ENCODE measurements at places on chromosomes 16 and 17. TPM values are rescaled to one million over a fixed set of nuclear protein-coding genes. Genes with fewer than 3 reads are reported as not detected.

The RRN3 gene
- total RNA-seq, result 44.9 TPM

DNA sequence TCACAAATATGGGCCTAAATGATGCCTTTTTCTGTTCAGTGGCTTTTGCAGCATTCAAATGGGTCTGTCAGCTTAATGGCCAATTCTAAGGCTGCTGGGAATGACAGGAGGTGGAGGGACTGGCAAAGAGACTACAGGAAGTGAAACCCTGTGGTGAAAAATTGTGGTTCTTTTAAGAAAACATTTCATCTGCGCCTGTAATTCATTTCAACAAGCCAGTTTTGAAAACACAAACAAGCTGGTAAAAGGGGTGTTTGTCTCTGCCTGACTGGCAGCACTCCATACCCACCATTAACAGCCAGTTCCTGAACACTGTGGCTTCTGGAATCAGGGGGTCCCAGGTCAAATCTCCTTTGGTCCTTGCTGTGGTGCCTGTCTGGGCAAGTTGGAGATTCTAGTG lies 3.6 kb upstream of the KDM8 start:
- no peak for DNase-seq

The PMP22 gene
- 250 TPM for total RNA-seq

- DNase-seq, result no peak
Observed at GRCh38 chr16:53809088-53809932, 105.4 kb downstream of the FTO start.

- DNase-seq, result no peak
Observed at GRCh38 chr16:89411335-89411850, 79.0 kb downstream of the ANKRD11 start.

GRCh38 chr17:50052822-50053653 lies 2.9 kb upstream of the ITGA3 start:
- no peak for DNase-seq

DNA sequence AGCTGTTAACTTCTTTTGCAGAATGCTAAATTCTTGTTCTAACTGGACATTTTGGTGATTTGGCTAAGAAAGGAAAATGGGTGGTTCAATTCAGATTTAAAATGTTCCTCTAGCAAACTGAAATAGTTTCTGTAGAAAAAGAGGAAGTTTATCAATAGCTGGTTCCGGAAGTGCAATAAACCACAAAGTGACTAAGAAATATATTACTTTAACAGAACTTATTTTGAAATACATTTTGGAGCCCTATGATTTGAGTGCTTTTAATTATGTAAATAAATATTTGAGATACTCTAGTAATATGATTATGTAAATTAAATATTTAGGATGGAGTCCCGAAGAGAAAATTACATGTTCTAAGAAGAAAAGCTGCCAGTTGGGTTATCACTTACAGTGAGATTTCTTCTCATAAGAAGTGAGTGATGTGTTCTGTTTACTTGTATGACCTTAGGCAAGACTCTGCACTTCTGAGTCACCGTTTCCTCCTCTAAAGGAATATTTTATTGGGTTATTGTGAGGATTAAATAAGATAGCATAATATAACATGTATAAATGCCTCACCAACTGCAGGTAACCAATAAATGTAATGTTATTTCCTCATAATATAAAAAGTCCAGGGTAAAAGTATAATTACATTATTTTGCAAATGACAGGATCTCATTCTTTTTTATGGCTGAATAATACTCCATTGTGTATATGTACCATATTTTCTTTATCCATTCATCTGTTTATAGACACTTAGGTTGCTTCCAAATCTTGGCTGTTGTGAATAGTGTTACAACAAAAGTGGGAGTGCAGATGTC lies at the start of gene EVI2B:
TSS of gene EVI2B (minus strand) at position 73 of the 800 bp plus-strand sequence. CDS start 8,445 bp downstream, outside the sequence.
- no peak for DNase-seq

The YBX2 gene
- total RNA-seq, result 2.3 TPM

The PRSS22 gene
- not detected for total RNA-seq

DNA sequence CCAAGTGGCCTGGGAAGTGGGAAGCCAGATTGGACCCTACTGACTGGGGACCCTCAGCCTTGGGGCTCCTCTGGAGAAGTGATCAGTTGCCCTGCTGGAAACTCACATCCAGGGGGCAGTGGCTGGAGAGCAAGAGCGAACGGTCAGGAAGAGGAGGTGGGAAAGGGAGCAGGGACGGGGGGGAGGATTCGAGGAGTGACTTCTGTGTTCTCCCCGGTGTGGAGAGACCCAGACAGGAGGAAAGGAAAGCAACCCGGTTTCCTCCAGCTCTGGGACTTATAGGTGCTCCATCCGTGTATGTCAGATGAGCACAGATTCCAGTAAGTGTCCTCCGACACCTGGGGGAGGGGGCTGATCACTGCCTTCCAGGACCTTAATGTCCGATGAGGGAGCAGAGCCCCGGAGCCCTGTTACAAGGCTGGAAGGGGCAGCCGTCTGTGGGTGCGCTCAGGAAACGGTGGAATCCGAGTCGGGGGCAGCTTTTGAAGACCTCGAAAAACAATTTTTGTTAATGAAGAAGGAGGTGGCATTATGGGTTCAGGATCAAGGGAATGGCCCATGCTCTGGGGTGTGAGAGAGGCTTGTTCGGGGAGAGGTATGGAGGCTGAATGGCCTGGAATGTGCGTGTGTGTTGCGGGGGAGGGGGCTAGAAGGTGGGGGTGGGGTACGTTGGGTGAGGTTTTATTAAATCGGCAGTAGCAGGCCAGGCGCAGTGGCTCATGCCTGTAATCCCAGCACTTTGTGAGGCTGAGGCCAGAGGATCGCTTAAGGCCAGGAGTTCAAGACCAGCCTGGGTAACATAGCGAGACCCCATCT lies 34.8 kb upstream of the NDRG4 start:
- DNase-seq, result no peak

The CBFA2T3 gene
- 8.5 TPM for total RNA-seq

- no peak for DNase-seq
Observed at GRCh38 chr16:68907781-68908181, 64.5 kb downstream of the TANGO6 start.

- DNase-seq, result no peak
Observed at GRCh38 chr16:66372078-66372897, 5.8 kb downstream of the CDH5 start.

DNA sequence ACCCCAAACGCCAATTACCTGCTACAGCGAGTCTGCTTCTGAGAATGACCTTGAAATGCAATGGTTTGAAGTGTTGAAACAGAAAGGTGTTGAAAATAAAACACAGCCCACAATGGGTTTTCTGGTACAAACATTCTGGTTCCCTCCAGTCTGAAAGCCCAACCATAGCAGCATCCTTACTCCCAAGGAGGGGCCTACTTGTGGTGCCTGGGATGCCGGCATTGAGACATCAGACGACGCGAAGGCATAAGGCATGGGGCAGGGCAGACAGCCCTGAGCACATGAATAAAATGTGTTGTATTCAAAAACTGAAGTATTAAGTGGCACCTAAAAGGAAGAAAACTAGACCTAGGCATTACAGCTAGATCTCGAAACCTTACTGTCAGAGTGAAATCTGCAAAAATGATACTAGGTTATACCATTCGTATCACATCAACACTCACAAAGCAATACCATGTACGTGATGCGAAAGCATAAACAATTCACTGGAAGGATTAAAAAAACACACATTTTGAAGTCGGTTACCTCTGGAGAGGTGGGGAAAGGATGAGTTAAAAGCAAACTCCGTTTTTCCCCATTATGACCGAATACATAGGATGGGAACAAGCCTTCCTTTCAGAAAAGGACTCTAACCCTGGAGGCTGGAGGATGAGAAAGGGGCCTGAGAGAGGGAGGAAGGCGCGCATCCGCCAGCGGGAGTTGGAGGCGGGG lies 702 bp downstream of the NUDT21 start:
- no peak for DNase-seq

DNA sequence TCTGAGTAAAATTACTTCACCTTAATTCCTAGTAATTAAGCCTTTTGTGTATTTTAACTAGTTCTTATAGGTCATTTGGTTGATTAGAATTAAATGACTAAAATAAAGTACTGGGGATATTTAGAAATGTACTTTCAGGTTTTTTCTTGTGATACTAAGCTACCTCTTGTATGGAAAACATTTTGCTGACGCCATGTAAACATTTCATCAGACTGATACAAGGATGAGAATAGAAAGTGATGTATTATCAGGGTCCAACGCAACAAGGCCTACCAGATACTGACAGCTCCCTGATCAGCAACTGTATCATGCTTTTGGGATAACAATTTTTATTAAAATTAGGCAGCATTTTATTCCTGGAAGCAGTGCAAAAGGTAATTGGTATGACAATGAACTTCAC lies 1.7 kb downstream of the SMARCE1 start:
- no peak for DNase-seq

DNA sequence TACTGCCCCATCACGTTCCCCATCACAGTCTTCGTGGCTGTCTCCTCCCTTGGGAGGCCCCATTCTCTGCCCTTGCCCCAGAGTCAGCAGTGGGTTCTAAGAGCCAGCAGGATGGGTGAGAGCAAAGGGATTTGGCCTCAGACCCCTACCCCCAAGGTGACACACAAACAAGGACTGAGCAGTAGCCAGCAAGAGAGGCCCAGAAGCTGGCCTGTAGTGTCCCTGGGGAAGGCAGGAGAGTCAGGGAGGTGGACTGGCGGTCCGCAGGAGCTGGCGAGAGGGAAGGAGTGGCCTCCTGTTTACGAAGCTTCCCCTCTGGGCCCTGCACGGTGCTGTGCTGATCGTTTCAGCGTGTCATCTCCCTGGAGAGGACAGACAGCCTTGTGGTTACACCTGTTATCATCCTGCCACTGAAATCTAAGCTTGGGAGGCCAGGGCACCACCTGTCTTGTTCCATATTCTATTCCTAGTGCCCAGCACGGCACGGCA lies 8.4 kb downstream of the WDR81 start:
- no peak for DNase-seq

DNA sequence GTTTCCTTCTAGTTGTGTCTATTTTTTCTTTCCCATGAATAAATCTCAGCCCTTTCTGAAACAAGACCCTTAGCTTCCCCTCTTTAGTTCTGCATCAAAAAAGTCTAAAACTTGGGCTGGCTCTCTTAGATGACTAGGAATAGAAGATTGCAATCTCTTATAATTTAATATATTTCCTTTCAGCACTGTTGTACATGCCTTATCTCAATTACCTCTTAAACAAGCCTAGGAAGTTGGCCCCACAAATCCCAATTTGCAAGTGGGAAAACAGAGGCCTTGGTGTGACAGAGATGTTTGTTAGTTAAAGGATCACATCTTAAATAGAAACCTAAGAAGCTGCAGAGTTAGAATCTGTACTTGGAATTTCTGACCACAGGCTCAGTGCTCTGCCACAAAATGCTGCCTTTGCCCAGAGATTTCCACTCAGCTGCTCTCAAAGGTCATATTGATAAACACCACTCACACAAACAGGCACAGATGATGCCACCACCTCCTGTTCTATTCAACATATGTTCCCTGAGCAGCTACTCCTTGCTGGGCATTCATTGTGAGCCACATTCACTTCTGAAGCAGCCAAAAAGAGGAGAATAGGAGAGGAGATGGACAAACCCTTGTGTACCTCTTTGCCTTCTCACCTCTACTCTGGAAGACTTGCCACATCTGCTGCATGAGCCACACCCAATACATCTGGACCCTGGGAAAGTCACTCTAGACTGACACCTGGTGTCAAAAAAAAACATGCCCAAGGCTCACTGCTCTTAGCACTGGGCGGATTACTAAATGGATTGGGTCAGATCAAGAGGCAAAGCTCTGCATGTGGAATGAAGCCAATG lies 5.5 kb downstream of the CCDC182 start:
- no peak for DNase-seq

The CD300A gene
- 19.0 TPM for total RNA-seq

The DNAH17 gene
- 0.45 TPM for total RNA-seq

The FOXJ1 gene
- 0.16 TPM for total RNA-seq

GRCh38 chr16:75181630-75182029 lies 25.3 kb downstream of the CTRB2 start:
- no peak for DNase-seq

The GOSR1 gene
- 50.9 TPM for total RNA-seq

DNA sequence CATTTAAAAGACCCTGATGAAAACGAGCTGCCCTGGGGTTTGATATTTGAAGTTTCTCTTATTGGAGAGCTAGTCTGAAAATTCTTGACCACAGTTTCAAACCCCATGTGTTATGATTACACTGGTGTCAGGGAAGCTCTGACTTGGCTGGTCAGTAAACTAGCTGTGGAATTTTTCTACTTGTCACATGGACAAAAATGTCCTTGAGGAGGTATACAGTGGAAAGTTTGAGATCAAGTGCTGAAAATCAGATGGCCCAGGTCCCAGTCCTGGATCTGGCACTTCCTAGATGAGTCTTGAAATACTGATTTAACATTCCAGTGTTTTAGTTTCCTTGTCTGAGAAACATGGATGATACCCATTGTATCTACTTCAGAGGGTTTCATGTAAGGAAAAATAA lies 30.7 kb upstream of the SOX9 start:
- no peak for DNase-seq

GRCh38 chr17:16463358-16464302 lies 28.4 kb downstream of the LRRC75A start:
- DNase-seq, result no peak

The FOXC2 gene
- 0.42 TPM for total RNA-seq

The TRPV2 gene
- 43.7 TPM for total RNA-seq

The KRT25 gene
- not detected for total RNA-seq

DNA sequence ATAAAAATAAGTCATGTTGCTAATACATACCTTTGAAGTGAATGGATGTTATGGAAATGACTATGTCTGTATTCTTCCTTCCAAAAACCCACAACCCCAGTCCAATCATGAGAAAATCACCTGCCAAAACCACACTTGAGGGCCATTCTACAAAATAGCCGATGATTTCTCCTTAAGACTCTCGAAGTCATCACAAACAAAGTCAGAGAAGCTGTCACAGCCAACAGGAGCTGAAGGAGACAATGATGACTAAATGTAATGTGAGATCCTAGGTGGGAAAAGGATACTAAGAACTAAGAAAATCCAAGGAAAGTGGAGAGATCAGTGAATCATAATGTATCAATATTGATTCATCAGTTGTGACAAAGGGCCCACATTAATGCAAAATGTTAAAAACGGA lies 432.9 kb upstream of the DYNLRB2 start:
- no peak for DNase-seq

The CNGB1 gene
- total RNA-seq, result not detected

- peak; percentile 74 for DNase-seq
Observed at GRCh38 chr17:17089796-17090641, 47.8 kb downstream of the MPRIP start.

- no peak for DNase-seq
Observed at GRCh38 chr16:17076818-17077498, 393.8 kb downstream of the XYLT1 start.

- DNase-seq, result no peak
Observed at GRCh38 chr16:56848955-56849689, 15.9 kb upstream of the SLC12A3 start.

GRCh38 chr16:68760671-68761275 lies 23.7 kb downstream of the CDH1 start:
- DNase-seq, result no peak

Data from mesenteric fat pad (tissue), 1 donor.